Body of pancreas (tissue), 4 donors: ENCODE measurements at places on chromosomes 5 and 9.
A peak's percentile ranks its signal among the peaks of the same experiment; 100 is the strongest.

DNA sequence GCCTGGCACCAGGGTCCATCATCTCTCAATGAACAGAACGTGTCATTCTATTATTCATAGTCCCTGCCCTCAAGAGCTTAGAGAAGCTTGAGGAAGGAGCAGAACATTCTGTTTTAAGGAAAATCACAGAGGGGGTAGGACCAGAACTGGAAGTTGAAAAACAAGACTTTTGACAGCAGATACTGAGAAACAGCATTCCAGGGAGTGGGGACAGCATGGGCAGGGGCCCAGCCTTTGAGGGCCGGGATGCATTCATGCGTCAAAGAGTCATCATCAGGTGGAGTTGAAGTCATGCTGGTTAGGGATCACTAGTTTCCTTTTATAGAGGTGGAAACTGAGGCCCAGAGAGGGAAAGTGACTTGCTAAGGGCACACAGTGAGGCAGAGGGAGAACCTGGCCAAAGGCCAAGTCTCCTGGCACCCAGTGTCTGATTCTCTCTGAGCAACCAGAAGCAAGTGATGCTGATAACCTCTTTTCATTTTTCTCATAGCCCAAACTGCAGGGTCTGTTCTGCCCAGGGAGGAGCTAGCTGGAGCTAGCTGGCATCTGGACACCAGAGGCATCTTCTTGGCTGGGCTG is 41.5 kb upstream of the STXBP1 start:
- no peak for DNase-seq

DNA sequence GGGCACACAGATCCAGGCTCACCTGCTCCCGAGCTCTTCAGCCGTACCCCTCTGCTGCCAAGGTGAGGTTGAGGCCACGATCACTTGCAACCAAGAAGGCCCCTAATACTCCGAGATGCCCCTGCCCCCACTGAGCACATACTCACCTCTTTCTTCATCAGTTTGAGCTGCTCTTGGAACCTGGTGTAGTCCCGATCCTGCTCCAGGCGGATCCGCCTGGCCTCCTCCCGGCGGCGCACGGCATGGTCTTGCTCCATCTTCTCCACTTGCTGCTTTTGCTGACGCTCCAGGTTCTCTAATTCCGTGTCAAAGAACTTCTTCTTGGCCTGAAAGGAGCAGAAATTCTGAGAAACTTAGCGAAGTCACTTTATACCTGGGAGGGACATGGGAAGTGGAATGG is 75.7 kb upstream of the FBXW11 start:
- no peak for DNase-seq

DNA sequence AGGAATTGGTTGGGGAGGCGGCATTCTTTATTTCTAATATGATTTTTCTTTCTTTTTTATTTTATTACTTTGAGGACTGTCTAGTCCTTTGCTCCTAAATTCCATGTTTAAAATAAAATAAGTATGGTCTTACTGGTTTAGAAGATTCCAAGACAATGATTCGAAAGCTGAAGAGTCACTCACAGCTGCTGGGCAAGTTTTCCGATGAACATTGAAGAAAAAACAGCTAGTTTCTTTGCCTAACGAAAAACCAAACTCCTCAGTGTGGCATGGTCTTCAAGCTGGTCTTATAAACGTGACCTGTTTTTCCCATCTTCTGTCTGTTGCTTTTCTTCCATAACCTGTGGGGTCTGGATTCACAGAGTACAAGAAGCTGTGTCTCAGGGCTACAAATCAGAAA is 25.1 kb downstream of the ZNF474 start:
- DNase-seq = no peak

DNA sequence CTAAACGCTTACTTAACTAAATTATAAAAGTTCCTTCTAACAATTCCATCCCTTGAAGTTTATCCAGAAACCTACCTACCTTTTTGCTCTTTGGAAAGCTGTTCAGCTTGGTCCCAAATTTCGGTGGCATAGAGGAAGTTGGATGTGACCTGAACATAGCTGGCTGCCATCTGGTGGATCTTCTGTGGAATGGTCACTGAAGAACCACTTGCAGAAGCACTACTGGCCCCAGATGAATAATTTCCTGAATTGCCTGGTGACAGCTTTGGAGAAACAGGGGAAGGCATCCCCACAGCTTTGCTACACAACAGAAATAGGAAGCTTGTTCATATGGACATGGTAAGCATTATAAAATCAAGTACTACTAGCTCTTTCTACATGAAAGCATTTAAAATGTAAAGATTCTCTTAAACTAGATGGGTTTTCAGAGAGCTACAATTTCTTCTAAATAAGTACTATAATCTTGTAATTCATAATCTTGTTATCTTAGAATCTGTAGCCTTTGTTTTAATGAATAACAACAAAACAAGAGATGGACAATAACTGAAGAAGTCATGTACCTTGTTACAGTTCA is 9.9 kb downstream of the LEAP2 start:
- peak; percentile 71 for DNase-seq

DNA sequence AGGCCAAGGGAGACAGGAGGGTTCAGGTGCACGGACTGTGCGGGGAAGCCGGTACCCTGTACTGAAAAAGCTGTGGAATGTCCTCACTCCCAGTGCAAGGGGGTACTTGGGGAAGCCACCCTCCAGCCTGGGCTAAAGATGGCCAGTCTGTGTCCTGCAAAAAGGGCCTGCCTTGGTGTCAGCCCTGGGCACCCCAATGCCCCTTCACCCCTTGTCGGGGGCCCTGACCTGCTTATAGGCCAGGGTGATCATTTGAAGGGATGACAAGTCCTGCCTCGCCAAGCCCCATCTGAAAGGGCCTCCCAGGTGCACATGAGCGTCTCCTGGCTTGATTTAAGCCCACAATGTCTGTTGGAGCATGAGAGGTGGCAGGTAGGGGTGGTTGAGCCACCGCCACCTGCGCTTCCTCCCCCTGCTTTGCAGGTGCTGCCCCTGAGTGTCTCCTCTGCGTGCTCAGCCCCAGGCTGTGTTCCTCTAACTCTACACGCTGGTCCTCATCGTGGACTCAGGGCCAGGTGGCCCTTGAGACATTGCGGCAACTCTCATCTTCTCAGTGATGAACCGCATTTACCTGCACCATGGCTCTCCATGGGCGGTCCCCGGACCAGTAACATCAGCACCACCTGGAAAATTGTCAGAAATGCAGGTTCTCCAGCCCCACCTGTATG is 97.0 kb downstream of the ANKRD33B start:
- peak; percentile 1 for DNase-seq

GRCh38 chr9:30103647-30104394 is 2280.6 kb upstream of the ACO1 start:
- DNase-seq = no peak

- DNase-seq = no peak
Measured at GRCh38 chr9:87613265-87614111, 112.4 kb upstream of the CTSL start.

- no peak for DNase-seq
Measured at GRCh38 chr5:92911293-92911692, 669.7 kb downstream of the NR2F1-AS1 start.

DNA sequence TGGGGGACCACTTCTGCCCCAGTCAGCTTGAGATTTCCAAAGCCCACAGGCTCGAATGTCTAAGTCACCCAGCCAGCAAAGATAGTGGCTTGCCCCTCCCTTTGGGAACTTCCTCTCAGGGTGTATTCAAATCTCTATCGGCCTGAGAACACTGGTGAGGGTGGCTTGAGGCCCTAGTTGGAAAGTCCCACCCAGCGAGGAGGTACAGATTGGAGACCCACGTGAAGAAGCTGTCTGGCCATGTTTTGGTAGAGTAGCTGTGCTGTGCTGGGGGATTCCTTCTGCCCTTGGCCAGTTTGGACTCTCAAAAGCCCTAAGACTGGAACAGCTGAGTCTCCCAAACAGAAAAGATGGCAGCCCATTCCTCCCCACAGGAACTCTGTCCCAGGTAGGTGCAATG is 172.7 kb upstream of the RIOK2 start:
- DNase-seq = no peak

GRCh38 chr5:28729067-28729466 is 1690.7 kb upstream of the CDH9 start:
- no peak for DNase-seq

- DNase-seq = no peak
Measured at GRCh38 chr5:72042097-72042496, 65.2 kb upstream of the MAP1B start.

DNA sequence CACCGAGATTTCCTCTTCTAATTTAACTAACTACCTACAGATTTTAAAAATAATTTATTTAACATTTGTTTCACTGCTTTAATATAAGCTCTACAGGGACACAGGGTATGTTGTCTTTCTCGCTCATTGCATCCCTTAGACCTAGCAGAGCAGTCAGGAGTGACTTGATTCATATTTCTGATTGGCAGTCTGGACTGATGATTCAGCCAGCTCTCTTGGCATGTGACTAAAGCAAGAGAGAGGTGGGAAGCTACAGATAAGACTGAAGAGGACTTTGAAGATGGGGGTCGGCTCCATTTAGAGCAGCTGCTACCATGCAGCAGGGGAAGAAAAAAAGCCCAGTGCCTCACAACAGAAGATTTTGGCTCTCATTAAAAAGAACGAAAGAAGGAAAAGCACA is 173.4 kb upstream of the STK32A start:
- no peak for DNase-seq

GRCh38 chr5:62640446-62640845 is 61.8 kb downstream of the LRRC70 start:
- no peak for DNase-seq

- DNase-seq = no peak
Measured at GRCh38 chr9:6567140-6567591, 78.4 kb downstream of the GLDC start.

DNA sequence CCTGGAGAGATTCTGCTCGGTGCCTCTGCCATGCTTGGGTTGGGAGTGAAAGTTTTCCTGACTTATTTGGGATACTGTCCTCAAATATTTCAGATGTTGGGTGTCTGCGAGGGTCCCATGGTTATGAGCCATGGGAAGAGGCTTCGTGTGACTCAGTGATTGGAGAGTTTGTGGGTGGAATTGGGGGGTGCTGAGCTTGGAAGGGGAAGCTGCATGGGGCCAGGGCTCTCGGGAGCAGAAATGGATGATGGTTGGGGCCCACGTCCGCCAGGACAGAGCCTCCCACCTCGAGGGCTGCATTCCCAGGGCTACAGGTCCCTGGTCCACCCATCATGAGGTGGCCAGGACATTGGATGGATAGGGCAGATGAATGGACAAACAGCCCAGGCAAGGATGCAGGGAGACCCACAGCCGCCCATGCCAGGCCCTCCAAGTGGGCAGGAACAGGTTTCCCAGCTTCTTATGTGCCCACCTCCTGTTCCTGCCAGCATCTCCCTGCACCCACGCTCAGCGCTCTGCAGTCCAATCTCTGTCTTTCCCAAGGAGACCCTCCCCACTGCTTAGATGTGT is 5.5 kb downstream of the OBP2B start:
- DNase-seq = no peak

DNA sequence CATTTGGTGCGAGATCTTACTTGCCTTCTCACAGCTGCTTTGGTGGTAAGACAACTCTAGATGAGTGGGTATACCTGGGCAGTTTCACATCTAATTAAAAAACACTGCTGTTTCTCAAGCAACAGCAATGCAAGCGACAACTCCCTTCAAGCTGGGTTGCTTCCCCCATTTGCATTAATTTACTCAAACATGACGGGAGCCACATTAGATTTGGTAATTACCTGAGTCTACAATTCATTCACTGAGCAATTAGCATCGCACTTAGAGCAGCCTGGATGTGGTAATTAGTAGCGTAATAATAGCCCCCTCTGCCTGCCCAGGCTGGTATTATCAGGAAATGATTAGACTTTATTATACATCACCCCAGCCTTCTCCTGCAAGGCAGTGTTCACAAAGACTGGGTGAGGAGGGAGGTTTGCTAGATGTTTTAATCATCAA is 73.4 kb downstream of the FBXO38 start:
- peak; percentile 13 for DNase-seq

- DNase-seq = no peak
Measured at GRCh38 chr9:129283705-129284606, 105.9 kb upstream of the IER5L start.

- no peak for DNase-seq
Measured at GRCh38 chr5:148626081-148626613, 28.2 kb downstream of the HTR4 start.

DNA sequence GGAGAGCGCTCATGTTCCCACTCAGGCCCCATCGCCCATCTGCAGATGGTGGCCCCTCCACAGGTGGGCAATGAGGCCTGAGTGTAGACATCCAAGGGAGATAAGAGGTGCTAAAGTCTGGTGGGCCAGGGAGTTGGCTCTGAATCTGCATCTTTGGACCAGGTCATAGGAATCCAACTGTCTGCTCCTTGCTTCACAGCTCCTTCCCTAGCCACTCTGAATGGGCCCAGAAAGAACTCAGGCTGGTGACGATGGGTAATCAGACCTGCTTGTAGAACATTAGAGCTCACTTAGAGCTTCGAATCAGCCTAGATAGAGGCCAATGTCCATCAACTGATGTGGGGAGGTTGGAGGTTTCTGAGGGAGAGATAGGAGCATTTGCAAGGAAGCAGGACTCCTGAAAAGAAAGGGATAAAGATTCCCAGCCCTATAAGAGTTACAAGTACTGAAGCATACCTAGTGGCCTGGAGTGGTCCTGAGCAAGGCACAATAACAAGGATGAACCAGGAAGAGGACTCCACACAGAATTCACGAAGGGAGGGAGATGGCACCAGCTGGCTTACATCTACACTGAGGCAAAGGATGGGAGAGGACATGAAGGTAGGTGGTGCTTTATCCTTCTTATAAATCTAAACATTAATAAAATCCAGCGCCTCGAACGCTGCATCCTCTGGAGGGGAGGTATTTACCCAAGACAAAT is 132.8 kb upstream of the ALDH1B1 start:
- no peak for DNase-seq

GRCh38 chr9:128505414-128505765 is 871 bp downstream of the GLE1 start:
- no peak for DNase-seq

GRCh38 chr5:89098199-89098756 is 215.3 kb upstream of the MEF2C start:
- no peak for DNase-seq

GRCh38 chr5:176533894-176534611 is 3.1 kb downstream of the RNF44 start:
- DNase-seq = peak; percentile 77

GRCh38 chr9:70168521-70168920 is 90.3 kb upstream of the SMC5 start:
- no peak for DNase-seq

- no peak for DNase-seq
Measured at GRCh38 chr5:72465601-72466563, 41.3 kb downstream of the ZNF366 start.

GRCh38 chr5:86175224-86175623 is 442.5 kb upstream of the COX7C start:
- DNase-seq = no peak

DNA sequence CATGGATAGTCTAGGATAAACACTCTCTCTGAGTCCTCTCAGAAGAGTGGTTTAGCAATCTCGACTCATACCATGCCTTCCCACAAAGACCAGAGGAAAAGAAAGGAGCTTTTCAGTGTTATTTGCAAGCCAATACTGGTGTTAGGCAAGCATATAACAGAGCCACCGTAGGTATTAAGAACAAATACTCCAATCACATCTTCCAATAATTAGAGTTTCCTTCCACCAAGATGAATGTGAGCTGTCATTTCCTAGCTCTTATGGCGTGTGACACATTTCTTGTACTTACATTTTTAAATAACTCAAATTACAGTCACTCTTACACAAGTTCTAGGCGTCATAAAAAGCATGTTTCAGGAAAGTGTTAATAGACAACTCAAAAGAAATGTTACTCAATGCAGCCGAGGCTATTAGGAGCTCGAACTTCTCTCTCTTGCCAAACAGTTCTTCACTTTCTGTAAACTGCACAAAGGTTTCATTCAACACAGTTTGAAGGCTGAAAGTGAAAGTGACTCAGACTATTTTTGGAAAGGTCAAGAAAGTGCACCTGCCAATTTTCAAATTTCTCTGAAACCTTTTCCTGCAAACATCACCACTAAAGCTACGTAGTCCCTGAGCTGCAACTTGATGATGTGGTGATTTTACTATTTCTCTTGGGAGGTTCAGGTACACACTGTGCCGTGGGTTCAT is 153.8 kb downstream of the AUH start:
- DNase-seq = no peak
